ENCODE measurements at places on chromosomes 3 and 15. TPM values are rescaled to one million over a fixed set of nuclear protein-coding genes. Genes with fewer than 3 reads are reported as not detected.

FGF12 gene
- total RNA-seq = 1.6 TPM

KBTBD12 gene
- total RNA-seq = 0.29 TPM

ZNF774 gene
- 1.1 TPM for total RNA-seq

EXD1 gene
- total RNA-seq = not detected

SLC26A6 gene
- total RNA-seq = 33.4 TPM

SLC22A13 gene
- not detected for total RNA-seq

EHD4 gene
- 30.2 TPM for total RNA-seq

LMAN1L gene
- total RNA-seq = not detected

NR1I2 gene
- 0.69 TPM for total RNA-seq

BCL2A1 gene
- total RNA-seq = 1.2 TPM

CSPG4 gene
- total RNA-seq = 2.1 TPM

HHATL gene
- not detected for total RNA-seq

KCNMB2 gene
- not detected for total RNA-seq

CTDSPL gene
- total RNA-seq = 26.7 TPM

TMEM158 gene
- 5.0 TPM for total RNA-seq

MASP1 gene
- not detected for total RNA-seq

PLSCR2 gene
- not detected for total RNA-seq

GPR160 gene
- 11.0 TPM for total RNA-seq

ZSCAN2 gene
- 34.0 TPM for total RNA-seq

C15orf39 gene
- 13.7 TPM for total RNA-seq

WNT7A gene
- 8.6 TPM for total RNA-seq

GOLGA8T gene
- total RNA-seq = not detected

SLCO3A1 gene
- 2.0 TPM for total RNA-seq

PRICKLE2 gene
- 2.5 TPM for total RNA-seq

GLDN gene
- not detected for total RNA-seq

MAGEF1 gene
- 36.2 TPM for total RNA-seq

UBAP1L gene
- 0.07 TPM for total RNA-seq

RBMS3 gene
- 7.7 TPM for total RNA-seq

EPHB1 gene
- total RNA-seq = 1.6 TPM

IQCH gene
- total RNA-seq = 0.92 TPM

XCR1 gene
- total RNA-seq = not detected

PODXL2 gene
- 28.9 TPM for total RNA-seq

GOLGA8O gene
- 0.29 TPM for total RNA-seq

NRG4 gene
- not detected for total RNA-seq

MYO5C gene
- 22.3 TPM for total RNA-seq

CD86 gene
- total RNA-seq = not detected

KNG1 gene
- total RNA-seq = not detected

All from epithelial cell of proximal tubule (primary cell).